ENCODE measurements at places on chromosomes 6 and 20.

GRCh38 chr20:62598761-62599194, 43.5 kb upstream of the SLCO4A1 start:
- no peak for DNase-seq

DNA sequence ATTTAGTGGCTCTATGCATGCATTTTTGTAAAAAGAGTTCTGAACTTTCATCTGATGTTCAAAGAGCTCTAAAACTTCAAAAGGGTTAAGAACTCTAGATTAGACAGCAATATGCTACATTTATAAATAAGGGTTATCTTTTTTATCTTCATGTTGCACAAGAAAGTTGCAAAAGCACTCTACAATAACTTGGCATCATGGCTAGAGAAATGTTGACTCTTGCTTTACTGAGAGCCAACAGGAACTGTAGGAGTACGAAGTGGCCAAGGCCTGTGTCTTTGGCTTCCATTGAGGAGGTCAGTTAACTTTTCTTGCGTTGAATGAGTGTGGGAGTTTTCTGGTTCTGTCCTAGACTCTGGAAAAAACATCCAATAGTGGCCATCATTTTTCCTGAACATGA, 516.9 kb downstream of the TFAP2B start:
- no peak for DNase-seq

DNA sequence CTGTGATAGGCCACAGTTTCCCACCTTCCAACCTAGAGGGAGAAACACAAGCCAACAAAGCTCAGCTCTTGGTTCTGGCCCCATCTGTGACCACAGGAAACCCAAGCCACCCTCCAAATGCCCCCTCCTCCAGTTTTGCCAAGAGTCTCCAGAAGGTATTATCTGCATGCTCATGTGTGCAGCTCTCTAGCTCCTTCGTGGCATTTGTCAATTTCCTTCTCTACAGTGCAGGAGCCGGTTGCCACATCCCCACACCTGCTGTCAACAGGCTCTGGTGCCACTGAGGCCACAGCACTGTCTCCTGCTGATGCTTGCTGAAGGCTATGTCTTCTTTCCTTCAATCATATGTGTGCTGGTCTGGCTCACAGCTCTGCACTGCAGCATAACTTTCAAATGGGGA, 177.2 kb downstream of the CLIC5 start:
- DNase-seq = no peak

- no peak for DNase-seq
These were observed 102.6 kb upstream of the ZFP64 start for GRCh38 chr20:52294106-52294628.

DNA sequence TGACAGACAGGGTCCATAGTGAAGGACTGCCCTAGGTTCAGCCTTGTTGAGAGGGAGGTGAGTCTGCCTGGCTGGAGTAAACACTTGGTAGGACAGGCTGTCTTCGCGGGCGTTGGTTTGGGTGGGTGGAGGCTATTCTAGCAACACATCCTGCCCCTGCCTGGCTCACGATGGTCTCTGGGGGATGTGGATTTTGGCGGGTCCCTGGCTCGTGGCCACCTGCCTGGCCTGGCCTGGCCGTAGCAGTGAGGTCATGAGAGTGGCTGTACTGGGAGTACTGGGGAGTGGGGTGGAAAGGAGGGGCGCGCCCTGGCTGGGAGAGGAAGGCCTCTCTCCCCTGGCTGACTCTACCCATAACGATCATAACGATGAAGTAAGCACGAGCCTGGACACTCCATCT, 30.2 kb upstream of the MRPS18A start:
- no peak for DNase-seq

DNA sequence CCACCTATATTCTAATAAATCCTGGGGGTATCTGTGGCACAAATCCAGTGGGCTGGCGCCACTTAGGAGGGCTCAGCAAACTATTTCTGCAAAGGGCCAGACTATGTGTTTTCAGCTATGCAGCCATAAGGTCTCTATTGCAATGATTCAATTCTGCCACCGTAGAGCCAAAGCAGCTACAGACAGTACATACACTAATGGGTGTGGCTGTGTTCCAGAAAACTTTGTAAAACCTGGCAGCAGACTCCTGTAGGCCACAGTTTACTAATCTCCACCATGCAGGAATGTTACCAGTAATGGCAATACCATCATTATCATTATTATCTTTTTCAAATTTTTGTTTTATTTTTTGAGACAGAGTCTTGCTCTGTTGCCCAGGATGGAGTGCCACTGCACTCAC, 65.7 kb downstream of the SULF2 start:
- no peak for DNase-seq

DNA sequence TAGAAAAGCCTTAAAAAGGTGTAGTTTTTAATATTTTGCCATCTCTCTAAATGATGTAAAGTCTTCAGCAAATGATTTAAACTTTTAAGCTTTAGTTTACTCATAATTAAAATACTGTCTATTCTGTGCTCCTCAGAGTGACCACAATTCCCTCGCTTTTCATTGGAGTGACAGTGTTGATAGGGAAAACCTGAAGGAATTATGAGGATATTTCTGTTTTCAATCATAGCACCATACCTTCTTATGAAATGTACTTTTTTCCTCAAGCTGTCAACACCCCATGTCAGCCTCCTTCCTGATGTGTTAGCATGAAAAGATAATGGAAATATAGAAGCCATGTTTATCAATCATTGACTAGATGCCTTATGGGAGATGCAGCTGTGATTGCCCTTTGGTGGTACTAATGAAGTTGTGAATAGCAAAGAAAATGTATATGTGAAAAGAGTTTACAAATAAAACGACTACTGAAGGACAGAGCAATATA, 145.4 kb upstream of the EYS start:
- no peak for DNase-seq

- DNase-seq = no peak
These were observed 691.5 kb upstream of the MAP3K7 start for GRCh38 chr6:91278416-91278815.

- DNase-seq = no peak
These were observed 996 bp upstream of the SEC23B start for GRCh38 chr20:18506744-18507143.

- DNase-seq = no peak
These were observed 42.6 kb upstream of the SUPT3H start for GRCh38 chr6:45420083-45420908.

GRCh38 chr6:134183844-134184243, 131.4 kb upstream of the SLC2A12 start:
- no peak for DNase-seq

DNA sequence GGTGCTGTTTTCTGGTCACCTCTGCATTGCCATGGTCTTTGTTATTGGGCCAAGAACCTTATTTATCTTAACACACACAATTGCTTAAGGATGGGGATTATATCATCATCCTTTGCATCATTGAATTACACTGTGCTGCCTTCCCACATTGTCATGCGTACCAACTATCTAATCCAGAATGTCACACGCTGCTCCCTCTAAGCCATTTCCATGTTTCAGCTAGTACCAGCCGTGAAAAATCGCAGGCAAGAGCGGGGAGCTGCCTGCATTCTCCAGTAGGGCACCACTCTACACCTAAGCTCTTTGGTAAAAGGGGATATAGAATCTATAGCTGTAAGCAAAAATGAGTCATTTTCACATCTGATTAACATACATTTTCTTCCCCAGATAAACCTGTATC, 277.0 kb downstream of the PRL start:
- peak; percentile 63 for DNase-seq

DNA sequence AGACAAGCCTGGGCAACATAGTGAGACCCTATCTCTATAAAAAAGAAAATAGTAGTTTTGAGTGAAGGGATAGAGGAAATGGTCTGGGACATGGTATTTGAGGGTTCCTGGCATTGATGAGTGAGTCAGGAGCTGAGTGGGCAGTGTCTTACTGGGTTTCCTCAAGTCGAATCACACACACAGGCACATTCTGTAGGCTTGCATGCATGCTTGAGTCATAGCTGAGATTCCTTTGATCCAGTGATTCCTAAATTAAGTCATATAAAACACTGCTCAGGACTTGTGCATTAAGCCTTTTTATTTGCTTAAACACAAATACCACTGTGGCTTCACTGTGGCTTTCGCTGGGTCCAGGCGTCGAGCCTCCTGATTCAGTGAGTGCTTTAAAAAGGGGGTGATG, 71.8 kb upstream of the TMEM181 start:
- no peak for DNase-seq

DNA sequence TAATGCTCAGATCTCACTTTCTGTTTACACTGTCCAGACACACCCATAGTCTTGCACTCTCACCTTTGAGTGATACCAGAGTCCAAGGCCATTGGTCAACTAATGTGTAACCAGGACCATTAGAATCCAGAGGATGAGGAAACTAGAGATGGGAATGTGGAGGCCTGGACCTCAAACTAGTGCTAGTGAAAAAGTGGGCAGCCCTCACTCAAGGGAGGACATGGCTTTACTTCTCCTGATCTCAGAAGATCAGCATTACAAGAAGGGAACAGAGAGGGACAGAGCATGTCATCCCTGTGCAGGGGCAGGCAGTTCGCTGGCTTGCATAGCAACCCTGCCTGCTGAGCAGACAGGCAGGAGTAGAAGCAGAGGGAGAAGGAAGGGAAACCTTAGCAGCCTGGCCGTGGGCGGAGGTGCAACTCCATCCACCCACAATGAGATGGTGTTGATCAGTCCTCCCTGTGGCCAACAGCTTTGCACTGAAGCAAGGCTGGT, 22.6 kb upstream of the XRN2 start:
- DNase-seq = no peak

- no peak for DNase-seq
These were observed 128.1 kb downstream of the MYLK4 start for GRCh38 chr6:2622671-2623070.

DNA sequence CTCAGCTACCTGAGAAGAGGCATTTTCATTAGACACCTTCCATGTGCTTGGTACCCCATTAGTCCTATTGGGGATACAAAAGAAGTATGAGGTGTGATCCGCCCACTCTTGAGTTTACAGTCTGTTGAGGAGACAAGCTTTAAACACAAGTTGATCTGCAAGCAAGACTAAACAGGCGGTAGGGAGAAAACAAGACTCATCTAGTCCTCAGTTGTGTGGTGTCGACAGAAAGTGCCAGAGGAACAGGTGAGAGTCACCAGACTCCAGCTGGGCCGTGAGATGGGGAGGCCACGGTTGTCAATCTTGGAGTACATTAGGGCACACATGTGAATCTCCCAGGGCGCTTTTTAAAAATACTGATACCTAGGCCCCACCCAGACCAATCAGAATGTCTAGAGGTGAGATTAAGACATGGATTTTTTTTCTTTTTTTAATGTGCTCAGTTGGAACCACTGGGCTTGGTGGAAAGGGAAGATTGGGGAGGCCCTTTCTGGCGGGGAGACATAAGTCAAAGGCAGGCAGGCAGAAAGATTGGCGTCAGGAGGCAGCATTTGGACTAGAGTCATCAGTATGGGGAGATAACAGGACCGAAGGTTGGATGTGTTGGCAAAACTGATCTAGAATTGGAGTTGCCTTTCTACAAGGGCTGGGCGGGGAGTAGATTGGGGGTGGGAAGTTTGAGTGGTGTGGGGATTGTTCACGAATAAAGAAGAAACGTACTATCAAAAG, 10.4 kb downstream of the E2F3 start:
- DNase-seq = no peak

DNA sequence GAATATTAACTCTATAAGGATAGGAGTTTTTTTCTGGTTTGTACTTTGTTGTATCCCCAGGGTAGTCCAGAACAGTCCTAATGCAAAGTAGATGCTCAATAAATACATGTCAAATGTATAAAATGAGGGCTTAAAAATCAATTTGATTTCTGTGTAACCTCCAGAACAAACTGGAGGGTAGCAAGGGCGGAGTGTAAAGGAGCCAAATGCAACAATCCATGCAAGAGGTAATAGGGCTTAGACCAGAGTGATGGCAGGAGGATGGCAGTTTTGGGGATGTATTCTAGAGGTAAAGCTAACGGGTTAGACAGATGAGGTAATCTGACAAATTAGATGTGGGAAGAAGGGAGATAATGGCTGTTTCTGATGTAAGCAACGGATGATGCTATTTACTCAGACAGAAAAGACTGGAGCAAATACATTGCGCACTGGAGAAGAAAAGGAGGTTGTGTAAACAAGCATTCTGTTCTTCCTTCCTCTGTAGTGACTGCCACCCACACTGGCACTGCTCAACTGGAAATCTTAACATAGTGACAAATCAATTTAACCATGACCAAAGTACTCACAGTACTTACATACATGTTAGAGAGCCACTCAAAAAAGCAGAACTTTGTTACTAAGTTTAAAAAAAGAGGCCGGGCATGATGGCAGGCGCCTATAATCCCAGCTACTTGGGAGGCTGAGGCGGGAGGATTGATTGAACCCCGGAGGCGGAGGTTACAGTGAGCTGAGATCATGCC, 2.0 kb downstream of the ZNF318 start:
- no peak for DNase-seq

DNA sequence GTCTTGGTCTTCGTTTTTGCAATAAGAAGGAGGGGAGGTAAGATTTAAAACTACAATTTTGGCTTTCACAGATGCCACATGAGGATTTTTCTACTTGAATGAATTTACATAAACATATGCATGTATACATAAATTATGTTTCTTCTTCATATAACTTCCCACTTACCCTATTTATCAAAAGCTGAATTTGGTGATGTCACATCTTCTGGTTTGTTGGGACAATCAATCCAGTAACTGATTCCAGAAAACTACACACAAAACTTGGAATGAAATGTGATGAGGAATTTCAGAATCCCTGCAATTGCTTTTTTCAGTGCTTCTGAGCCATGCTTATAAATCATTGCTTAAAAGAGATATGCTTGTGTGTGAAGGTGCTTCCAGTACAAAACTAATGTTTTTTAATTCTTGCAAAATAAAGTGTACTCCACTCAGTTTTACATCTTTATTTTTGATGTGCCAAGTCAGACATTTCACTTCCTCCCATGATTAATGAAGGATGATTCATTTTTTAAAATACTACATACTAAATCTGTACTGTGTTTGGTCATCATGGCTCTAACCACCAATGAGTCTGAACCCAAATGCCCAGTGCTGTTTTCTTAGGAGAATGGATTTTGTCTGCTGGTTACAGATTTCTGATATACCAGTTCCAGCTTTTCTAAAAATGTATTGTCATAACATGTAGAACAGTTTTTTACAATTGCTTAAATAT, 32.1 kb upstream of the RIN2 start:
- peak; percentile 45 for DNase-seq

DNA sequence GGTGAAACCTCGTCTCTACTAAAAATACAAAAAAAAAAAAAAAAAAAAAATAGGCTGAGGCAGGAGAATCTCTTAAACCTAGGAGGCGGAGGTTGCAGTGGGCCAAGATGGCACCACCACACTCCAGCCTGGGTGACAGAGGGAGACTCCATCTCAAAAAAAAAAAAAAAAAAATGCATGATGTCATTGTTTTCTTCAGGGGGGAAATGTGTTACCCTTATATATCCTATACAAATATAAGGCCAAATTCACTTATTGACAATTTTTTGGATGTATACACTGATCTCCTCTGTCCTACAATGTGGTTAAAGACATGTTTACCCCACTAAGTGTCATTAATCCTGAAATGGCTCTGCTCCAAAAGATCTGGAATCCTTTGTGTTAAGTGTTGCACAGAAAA, 73.1 kb downstream of the TPBG start:
- no peak for DNase-seq

GRCh38 chr6:127279815-127280214, 13.2 kb downstream of the RNF146 start:
- DNase-seq = no peak

- DNase-seq = no peak
These were observed 164.5 kb downstream of the CD83 start for GRCh38 chr6:14281811-14282660.

- no peak for DNase-seq
These were observed 28.1 kb downstream of the SNRNP48 start for GRCh38 chr6:7617801-7618764.
